ENCODE measurements at places on chromosomes 11 and 22.
A peak's percentile ranks its signal among the peaks of the same experiment; 100 is the strongest.

DNA sequence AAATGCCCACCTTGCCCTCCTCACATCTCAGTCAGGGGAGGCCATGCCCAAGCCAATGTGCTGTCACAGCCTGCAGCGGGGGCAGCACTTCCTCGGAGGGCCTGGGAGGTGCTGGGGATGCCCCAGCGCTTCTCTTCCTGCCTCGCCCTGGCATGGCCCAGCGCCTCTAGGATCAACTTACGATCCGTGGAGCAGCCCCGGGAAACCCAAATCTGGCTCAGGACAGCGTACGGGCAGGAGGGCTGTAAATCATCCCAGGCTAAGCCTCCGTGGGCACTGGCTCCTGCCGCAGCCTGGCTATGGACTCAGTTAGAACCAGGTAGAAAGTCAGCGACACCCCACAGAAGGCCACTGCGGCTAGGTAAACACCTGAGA lies 60.9 kb upstream of the EMID1 start:
- DNase-seq: no peak

DNA sequence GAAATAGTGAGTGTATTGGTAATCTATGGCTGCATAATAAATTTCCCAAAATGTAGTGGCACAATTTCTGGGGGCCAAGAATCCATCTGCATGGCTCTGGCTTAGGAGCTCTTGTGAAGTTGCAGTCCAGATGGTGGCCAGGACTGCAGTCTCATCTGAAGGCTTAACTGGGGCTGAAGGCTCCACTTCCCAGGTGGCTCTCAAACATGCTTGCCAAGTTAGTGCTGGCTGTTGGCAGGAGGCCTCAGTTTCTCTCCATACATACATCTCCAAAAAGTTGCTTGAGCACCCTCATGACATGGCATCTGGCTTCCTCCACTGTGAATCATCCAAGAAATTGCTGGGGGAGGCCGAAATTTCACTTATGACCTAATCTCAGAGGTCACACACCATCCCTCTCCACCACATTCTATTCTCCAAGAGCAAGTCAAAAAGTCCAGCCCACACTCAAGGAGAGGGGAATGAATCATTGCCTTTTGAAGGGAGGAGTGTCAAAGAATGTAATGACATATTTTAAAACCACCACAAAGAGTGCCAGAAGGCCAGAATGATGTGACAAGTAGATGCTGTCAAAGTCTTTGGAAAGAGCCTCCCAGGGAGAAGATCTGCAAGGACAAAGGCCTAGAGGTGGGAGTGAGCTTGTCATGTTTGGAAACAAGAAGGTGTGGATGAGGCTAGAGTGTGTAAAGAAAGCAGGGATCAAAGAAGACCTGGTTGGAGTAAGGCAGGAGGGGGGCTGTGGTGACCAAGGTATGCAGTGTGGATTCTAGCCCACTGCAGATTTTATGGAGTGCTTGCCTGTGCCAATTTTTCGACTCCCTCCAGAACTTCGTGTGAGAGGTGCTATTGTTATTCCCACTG lies 566.2 kb downstream of the MIAT start:
- no peak for DNase-seq

GRCh38 chr11:73205661-73206343 lies 12.3 kb upstream of the P2RY2 start:
- no peak for DNase-seq

DNA sequence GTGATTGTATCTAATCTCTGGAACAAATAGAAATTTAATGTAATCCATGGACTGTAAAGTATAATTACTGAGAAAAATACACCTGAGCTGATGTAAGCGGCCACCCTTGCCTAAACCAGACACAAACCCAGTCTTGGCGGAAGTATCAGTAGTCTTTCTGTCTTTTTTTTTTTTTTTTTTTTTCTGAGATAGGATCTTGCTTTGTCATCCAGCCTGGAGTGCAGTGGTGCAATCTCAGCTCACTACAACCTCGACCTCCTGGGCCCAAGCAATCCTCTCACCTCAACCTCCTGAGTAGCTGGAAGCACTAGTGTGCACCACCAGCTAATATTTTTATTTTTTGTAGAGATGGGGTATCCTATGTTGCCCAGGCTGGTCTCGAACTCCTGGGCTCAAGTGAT lies 5.5 kb upstream of the CXCR5 start:
- DNase-seq: no peak

GRCh38 chr22:36611241-36611976 lies 82.4 kb upstream of the EIF3D start:
- DNase-seq: peak; percentile 10
